ENCODE measurements at places on chromosomes 1 and 21. TPM values are rescaled to one million over a fixed set of nuclear protein-coding genes. Genes with fewer than 3 reads are reported as not detected.

- no peaks in the 10 kb centered on the region for H3K36me3 ChIP-seq
- no peak overlapping the region for H3K27ac ChIP-seq
- H3K4me1 ChIP-seq = no peaks in the 10 kb centered on the region
- H3K4me3 ChIP-seq = no peak overlapping the region
- H3K27me3 ChIP-seq = no peaks in the 10 kb centered on the region
- DNase-seq = no peak
These were observed 17.8 kb downstream of the C1orf21 start for GRCh38 chr1:184404727-184405027.

DNA sequence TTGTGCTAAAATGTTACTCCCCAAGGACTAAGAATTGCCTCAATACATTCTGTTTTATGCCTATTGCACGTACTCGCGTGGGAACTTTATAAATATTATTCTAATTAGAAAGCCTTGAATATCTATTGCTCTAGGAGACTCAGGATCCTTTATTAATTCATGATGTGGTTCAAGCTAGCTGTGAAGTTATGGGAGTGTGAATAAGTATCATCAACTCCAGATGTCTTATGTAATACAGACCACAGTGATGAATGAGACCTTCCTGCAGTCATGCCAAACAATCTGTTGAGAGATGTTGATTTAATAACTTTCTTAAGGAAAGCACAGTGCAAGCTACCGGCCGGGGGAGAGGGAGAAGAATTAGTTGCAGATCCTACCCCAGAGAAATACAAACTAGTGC, 519.2 kb upstream of the ZP4 start:
- H3K36me3 ChIP-seq = no peaks in the 10 kb centered on the region
- H3K4me1 ChIP-seq = no peaks in the 10 kb centered on the region
- H3K27ac ChIP-seq = no peak overlapping the region
- no peak overlapping the region for H3K4me3 ChIP-seq
- H3K27me3 ChIP-seq = no peaks in the 10 kb centered on the region

PRAMEF27 gene
- not detected for total RNA-seq

DNA sequence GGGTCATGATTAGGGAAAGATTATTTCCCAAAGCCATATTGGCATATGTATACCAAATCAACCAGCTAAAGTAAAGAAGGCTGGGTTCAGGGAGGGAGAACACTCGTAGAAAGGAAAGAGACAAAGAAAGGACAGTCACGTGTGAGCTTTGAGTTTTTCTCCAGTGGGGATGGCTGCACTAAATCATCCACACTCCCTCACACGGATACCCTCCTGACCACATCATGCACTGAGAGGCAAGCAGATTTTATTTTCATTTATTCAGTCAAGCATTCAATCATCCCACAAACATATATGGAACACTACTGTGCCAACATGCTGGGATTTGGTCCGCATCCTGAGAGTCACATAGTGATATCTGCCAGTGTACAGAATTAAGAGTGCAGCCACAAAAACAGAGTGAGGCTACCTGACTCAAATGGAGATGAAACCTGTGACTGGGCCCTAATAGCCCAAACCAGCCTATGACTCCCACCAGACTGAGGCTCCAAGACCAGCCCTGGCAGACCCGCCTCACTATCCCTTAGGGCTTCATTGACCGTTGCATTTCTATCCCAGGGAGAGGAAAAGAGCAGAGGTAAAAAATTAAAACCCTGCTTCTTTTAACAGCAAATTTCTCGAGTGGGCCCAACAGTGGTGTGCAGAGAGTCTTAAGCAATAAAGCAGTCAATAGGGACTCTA, 155.9 kb downstream of the BARHL2 start:
- DNase-seq = no peak
- no peaks in the 10 kb centered on the region for H3K4me1 ChIP-seq
- no peak overlapping the region for H3K4me3 ChIP-seq
- no peak overlapping the region for H3K27ac ChIP-seq
- H3K36me3 ChIP-seq = no peaks in the 10 kb centered on the region

GRCh38 chr1:167532375-167532774, 14.0 kb upstream of the CD247 start:
- no peak overlapping the region for H3K27ac ChIP-seq
- no peak overlapping the region for H3K4me3 ChIP-seq
- no peaks in the 10 kb centered on the region for H3K27me3 ChIP-seq
- no peaks in the 10 kb centered on the region for H3K36me3 ChIP-seq
- DNase-seq = no peak

DNA sequence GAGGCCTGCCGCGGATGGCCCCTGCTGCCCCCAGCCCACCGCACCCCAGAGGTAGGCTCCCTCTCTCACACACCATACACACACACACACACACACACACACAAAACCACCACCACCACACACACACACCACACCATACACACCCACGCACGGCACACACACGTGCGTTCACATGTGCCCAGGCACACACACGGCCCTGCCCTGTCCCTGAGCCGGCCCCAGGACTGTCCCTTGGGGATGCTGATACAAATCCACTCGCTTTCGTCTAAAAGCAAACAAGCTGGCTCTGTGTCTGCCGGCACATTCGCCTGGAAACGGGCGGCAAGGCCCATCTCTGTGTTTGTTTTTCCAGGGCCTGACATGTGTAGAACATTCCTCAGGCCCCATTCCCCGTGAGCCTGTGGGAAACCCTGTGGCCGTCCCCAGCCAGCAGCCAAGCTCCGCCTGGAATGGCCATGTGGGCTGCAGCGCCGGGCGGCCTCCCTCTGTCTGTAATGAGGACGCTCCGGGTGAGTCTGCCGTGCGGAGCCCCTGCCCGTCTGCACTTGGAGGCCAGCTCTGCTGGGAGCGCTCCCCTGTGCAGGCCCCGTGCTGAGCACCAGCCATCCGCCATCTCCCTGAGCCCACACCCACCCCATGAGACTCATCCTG, 67.4 kb downstream of the DMRTB1 start:
- H3K27me3 ChIP-seq = no peaks in the 10 kb centered on the region
- no peak overlapping the region for H3K27ac ChIP-seq
- no peaks in the 10 kb centered on the region for H3K36me3 ChIP-seq
- DNase-seq = no peak
- no peaks in the 10 kb centered on the region for H3K4me1 ChIP-seq
- no peak overlapping the region for H3K4me3 ChIP-seq

SLC6A17 gene
- 0.07 TPM for total RNA-seq

IL19 gene
- not detected for total RNA-seq

- no peak for DNase-seq
- peak overlapping the region; percentile 89 for H3K27ac ChIP-seq
- peaks cover 52% of the 10 kb centered on the region for H3K4me1 ChIP-seq
- peak overlapping the region; percentile 98 for H3K4me3 ChIP-seq
- H3K27me3 ChIP-seq = no peaks in the 10 kb centered on the region
- H3K36me3 ChIP-seq = peaks cover 25% of the 10 kb centered on the region
These were observed 583 bp upstream of the B4GALT3 start for GRCh38 chr1:161177936-161178244.
